Muscle of arm (tissue), 14 donors: ENCODE measurements at places on chromosomes 3 and 15.
A peak's percentile ranks its signal among the peaks of the same experiment; 100 is the strongest.

DNA sequence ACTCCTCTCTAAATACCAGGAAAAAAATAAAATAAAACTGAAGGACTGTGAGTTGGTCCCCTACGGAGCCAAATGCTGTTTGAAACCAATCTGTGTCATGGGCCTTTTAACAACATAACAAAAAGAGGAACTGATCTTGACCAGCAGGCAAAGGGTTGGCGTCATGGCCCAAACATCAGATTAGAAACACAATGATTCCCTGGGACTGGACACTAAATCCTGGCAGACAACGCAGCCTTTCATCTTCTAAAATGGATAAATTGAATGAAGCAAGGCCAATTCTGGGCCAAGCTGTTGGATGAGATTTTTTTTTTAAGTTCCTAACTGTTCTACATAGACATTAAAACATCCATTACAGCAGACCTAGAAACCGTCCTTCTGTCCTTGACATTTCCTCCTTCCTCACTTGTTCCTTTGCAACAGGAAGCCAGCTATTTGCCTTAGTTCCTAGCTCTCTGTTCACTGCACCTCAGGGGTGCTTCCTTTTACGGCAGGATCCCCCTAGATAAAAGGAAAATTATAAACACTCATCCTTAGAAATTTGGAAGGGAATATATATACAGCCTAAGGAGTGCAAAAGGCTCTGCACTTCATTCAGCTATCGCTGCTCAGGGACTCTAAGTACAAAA is 21.6 kb upstream of the TAFA4 start:
- no peak for DNase-seq

GRCh38 chr3:194756791-194757325 is 71.2 kb downstream of the FAM43A start:
- DNase-seq = no peak

DNA sequence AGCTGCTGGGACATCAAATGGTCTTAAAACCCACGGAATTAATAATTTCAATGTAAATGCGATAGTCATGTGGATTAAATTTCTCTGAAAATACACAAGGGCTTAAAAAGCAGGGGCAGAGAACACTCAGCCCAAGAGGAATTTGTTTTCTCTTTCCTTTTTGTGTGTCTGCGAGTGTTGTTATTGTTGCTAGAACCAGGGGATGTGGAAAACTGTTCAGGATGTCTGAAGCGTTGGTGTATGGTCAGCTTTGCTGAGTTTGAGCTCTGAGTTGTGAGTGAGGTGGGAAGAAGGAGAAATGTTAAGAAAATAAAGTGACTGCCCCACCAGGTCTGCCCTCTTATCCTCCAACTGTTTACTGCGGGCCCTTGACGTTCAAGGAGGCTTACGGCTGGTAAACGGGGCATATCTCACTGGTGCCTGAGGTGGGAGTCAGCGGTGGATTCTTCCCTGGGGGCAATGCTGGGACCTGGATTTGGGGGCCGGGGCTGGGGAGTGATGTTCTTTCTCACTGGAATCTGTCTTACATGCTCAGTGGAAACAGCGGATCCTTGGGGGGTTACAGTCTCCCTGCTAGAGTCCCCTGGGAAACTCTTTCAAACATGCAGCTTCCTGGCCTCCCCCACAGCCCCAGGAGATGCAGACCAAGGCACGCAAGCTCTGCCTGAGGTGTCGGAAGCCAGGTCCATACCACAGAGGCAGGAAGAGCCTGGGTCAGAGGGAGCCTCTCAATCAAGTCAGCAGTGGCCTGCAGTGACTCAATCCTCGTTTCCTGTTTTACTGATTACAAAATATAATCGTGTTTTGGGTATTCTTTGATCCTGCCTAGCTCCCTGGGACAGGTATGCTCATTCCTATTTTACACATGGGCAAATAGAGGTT is 41.8 kb downstream of the ITGA11 start:
- no peak for DNase-seq

GRCh38 chr15:59208613-59209249 is 2.1 kb downstream of the LDHAL6B start:
- no peak for DNase-seq

DNA sequence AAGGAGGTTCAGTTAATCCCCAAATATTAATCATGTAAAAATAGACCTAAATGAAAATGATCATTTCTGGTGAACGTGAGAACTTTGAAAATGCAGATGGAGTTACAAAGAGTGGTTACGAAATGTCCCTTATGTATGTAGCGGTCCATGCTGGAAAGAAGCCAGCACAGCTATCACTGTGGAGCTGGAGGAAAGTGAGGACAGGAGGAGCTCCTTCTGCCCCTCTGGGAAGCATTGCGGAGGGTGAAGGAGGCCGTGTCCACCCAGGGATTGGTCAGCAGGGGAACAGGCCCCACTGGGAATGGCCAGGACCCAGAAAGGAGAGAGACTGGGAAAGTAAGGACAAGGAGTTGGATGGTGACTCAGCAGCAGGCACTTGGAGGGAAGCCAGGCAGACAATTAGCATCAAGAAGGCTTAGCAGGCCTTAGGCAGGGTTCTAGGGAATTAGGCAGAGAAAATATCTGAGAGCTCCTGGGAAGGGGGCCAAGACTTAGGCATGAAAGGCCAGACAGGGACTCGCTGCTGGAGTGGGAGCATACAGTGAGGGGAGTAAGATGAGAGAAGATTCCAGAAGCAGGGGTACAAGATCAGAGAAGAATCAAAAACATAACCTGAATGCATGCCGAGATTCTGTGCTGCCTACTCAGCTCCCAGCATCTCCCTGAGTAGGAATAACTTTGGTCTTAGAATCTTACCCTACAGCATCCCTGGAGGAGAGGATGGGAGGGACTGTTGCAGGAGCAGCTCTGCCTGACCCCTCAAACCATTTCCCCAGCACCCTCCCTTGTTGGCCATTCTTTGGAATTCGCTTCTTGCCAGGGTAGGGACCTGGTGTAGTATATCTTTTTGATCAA is 171.0 kb upstream of the UMPS start:
- peak; percentile 48 for DNase-seq

- DNase-seq = no peak
These were observed 9.5 kb upstream of the TRIM69 start for GRCh38 chr15:44726568-44727484.

DNA sequence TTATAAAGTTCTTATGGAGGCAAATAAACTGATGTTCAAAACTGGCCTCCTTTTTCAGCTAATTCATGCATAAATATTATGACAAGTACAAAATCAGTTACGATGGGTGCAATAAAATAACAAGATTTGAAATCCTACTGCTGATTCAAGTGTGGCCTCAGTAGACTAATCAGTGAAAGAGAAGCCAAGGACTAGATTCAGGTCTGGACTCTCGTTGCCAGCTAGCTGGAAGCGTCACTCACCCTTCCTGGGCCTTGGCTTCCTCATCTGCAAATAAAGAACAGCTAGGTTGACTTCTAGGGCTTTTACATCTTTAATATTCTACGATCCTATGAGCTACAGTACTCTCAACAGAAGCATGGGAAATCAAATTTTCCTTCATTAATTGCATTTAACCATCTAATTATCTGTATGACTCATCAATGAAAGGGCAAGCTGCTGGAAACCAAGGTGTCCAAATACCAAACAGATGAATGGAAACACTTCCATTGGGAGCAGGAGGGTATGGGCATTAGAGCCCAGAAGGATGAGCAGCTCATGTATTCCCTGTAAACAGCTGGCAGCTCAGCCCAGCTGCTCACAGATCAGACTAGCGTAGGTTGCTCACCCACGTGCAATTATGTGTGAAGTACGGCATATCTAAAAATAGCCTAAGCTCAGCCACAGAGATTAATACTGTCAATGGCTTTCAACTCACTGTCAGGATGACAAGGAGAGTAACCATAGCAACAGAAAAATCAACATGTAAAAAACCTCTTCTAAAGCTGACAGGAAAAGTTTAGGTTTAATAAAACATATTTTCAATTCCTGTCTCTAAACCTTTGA is 294.8 kb downstream of the PLCL2 start:
- DNase-seq = no peak

DNA sequence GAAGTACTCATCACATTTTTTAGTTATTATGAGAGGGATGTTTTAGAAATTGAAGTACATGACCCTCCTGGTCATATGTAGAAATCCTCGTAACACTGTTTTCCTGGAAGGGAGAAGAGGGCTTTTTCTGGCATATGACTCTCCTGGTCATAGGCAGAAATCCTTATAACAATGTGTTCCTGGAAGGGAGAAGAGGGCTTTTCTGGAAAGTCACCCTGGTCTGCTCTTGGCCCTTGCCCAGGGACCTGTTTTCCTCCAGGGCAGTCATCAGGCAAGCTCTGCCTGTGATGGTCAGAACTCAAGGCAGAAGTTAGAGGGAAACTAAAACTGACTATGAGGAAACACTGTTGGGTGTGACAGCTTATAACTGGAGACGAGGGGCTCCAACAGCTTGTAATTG is 27.7 kb downstream of the LAMP3 start:
- no peak for DNase-seq

GRCh38 chr3:192091831-192092230 is 630.9 kb downstream of the PYDC2 start:
- no peak for DNase-seq

DNA sequence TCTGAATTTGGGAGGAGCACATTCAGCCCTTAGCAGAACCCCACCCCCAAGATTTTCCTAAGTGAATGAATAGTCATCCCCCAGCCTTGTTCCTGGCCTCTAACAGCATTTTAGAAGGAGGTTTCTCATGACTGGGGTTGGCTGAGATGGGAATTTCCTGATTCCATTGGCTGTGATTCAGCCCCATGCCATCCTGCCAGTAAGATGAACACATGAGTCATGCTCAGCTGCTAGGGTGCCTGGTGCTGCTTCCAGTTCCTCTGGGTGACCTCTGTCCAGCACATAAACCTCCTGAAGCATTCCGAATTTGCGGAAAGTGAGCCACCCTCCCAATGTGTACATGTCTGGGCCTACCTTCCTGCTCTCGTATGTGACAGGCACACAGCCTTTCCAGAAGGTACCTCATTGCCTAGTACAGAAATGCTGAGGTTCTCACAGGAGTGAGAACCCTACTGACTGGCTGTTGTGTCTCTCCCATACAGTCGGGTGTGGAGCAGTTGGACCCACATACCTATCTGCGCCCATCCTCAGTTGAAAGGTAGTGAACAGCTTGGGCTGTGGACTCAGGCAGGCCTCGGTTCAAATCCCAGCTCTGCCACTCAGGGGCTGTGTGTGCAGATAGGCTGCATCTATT is 91.7 kb downstream of the APBA2 start:
- no peak for DNase-seq

GRCh38 chr15:99703603-99704443 is 29.4 kb downstream of the LYSMD4 start:
- peak; percentile 76 for DNase-seq

DNA sequence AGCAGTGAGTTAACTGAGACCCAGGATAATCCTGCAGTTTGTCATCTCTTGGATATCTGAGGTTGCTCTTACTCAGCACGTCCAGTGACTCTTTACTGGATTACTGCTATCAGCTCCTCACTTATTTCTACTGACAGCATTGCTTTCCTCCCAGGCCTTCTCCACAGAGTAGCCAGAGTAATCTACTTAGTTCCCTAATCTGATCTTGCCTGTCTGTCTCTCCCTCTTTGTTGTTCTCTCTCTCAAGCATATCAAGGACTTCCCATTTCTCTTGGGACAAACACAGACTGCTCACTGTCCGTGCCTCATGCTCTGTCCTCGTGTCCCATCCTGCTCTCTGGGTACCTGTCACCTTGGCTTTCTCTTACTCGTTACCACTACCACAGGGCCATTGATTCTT is 376.2 kb downstream of the FEZF2 start:
- no peak for DNase-seq

GRCh38 chr15:79523266-79523665 is 91.1 kb downstream of the MINAR1 start:
- DNase-seq = no peak

- peak; percentile 36 for DNase-seq
These were observed 317.3 kb downstream of the FGF12 start for GRCh38 chr3:192409838-192410683.

DNA sequence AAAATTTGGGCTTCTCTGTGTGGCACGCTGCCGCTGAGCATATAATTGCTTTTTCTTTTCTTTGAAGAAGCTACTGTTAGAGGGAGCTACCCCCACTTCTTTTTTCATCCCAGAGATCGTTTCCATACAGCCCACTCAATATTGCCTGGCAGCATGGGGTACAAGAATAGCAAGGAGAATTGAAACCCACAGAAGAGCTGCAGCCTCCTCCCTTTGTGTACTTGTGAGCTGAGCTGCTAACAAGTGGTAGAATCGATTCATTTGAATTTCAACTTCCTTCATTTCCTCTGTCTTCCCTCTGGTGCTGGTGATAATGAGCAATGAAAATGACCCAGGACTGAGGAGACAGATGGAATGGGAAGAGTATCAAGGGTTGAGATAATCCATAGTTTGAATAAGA is 64.9 kb downstream of the LRRC3B start:
- DNase-seq = no peak

- no peak for DNase-seq
These were observed 65.4 kb upstream of the HERC1 start for GRCh38 chr15:63899193-63899592.

DNA sequence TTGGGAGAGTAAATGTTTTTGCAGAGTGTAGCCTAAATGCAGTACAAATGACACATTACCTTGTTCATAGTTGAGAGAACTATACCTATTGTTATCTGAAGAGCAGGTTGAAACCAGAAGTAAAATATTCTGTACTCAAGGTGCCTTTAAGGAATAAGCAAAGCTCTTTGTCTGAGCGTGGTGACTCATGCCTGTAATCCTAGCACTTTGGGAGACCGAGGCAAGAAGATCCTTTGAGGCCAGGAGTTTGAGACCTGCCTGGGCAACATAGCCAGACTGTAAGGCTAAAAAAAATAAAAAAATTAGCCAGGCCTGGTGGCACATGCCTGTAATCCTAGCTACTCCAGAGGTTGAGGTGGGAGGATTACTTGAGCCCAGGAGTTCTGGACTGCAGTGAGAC is 2.2 kb upstream of the RNF13 start:
- DNase-seq = no peak

DNA sequence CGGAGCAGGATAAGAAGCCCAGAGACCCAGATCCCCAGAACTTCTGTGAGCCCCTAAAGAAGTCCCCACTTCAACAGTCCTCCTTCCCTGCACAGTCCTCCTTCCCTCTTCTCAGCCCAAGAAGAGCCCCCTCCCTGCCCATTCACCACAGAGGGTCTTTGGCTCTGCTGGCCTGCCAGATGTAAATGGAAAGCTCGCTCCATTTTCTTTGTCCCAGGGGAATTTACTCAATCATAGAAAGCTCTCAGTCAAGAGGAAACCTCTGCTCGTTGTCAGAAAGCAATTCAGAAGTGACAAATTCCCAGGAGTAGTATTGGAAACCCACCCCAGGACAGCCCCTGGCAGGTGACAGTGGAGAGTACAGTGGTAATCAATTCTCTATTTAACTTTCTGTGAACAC is 105.5 kb upstream of the SMAD3 start:
- DNase-seq = no peak
